Activated CD4-positive, alpha-beta memory T cell treated with anti-CD3 and anti-CD28 coated beads for 36 hours (primary cell): ENCODE measurements at places on chromosomes 3 and 15. TPM values are rescaled to one million over a fixed set of nuclear protein-coding genes. Genes with fewer than 3 reads are reported as not detected.

DNA sequence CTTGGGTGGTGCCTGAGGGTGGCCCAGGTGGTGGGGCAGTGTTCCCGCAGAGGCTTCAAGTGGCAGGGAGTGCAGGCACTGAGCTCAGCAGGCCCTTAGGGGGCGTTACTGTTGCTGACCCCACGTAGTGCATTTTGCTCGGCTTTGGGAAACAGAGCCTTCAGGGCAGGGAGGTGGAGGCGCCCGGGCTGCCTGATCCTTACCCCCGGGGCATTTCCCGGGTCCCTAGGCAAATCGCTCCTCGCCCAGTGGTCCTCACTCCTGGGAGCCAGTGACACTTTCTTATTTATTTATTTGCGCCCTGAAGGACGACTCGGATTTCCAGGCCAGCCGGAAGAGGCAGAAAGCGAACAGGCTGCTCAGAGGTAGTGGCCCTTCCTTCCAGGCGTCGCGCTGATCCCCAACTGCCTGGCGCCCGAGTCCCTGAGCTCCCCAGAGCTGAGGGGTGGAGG lies 10.1 kb upstream of the FOXB1 start:
- peak overlapping the region; percentile 54 for H3K27ac ChIP-seq
- H3K27me3 ChIP-seq = peaks cover 73% of the 10 kb centered on the region
- no peaks in the 10 kb centered on the region for H3K36me3 ChIP-seq
- peaks cover 35% of the 10 kb centered on the region for H3K4me1 ChIP-seq

DNA sequence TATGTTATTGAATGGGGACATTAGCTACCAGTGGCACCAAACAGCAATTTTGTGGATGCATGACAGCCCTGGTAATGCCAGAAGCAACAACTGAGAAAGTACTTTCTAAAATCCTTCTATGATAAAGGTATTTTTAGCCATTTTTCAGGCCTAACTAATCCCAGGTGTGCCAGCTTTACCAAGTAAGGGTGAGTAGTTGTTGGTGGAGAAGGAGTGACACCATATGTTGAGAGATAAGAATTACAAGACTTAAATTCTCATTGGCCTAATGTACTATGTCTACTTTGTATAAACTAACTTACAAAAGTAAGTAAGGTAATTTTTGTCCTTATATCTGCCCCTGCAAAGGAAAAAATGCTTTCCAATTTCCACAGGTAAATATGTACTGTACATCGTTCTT lies 4.1 kb upstream of the COX17 start:
- DNase-seq = no peak
- peaks cover 6% of the 10 kb centered on the region for H3K36me3 ChIP-seq
- H3K4me3 ChIP-seq = no peak overlapping the region
- H3K4me1 ChIP-seq = peaks cover 10% of the 10 kb centered on the region
- no peaks in the 10 kb centered on the region for H3K27me3 ChIP-seq

Gene THAP10
- 0.19 TPM for total RNA-seq

DNA sequence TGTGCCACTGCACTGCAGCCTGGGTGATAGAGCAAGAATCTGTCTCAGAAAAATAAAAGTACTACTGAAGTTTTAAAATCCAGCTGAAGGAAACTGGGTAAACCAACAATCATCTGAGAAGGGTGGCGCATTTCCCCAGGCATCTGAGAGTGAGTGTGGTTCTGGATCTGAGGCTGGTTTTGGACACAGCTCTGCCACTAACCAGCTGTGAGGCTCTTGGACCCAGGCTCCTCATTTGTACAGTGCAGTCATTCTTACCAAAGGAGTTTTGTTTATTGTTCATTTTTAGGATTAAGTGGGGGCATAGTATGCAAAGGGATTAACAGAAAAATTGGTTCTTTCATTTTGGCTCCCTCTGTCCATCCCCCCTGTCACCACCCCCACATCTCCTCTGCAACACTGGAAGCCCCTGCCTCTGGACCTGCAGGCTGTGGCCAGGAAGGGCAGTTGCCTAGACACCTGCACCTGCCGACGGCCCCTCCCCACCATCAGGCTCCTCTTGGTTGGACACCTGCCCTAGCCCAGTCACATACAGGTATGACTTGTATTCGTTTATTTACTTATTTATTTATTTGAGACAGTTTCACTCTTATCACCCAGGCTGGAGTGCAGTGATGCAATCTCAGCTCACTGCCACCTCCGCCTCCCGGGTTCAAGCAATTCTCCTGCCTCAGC lies 8.8 kb downstream of the NUP210 start:
- H3K36me3 ChIP-seq = peaks cover 30% of the 10 kb centered on the region
- no peak overlapping the region for H3K4me3 ChIP-seq
- peaks cover 49% of the 10 kb centered on the region for H3K4me1 ChIP-seq
- DNase-seq = no peak

GRCh38 chr3:55897573-55898224 lies 410.6 kb upstream of the WNT5A start:
- no peaks in the 10 kb centered on the region for H3K27me3 ChIP-seq
- no peak overlapping the region for H3K4me3 ChIP-seq
- H3K27ac ChIP-seq = no peak overlapping the region
- no peaks in the 10 kb centered on the region for H3K36me3 ChIP-seq
- H3K4me1 ChIP-seq = no peaks in the 10 kb centered on the region

DNA sequence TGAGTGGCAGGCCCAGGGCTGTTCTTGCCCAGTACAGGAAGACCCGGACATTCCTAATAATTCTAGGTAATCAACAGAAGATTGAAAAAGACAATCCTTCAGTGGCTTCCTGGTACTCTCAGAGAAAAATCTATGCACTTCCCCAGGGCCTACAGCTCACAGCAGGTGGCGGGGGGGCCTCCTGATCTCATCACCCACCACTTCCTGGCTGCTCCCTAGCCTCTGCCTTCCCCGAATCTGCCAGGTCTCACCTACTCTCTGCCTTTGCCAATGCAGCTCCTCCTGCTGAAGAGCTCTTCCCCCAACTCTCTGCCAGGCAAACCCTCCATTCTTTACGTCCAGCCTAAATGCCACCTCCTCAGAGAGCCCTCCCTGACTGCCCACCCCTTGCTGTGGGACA lies 37.5 kb downstream of the EHD4 start:
- H3K27me3 ChIP-seq = no peaks in the 10 kb centered on the region
- peak overlapping the region; percentile 98 for H3K27ac ChIP-seq
- H3K36me3 ChIP-seq = peaks cover 16% of the 10 kb centered on the region
- H3K4me3 ChIP-seq = peak overlapping the region; percentile 46

GRCh38 chr15:64050281-64051092 lies 4.2 kb upstream of the DAPK2 start:
- H3K27me3 ChIP-seq = peaks cover 14% of the 10 kb centered on the region
- no peak overlapping the region for H3K4me3 ChIP-seq
- no peak for DNase-seq
- no peak overlapping the region for H3K27ac ChIP-seq
- H3K36me3 ChIP-seq = no peaks in the 10 kb centered on the region

Gene RARB
- not detected for total RNA-seq

GRCh38 chr3:127304121-127304744 lies 16.4 kb upstream of the PRR20G start:
- H3K4me1 ChIP-seq = no peaks in the 10 kb centered on the region
- peaks cover 11% of the 10 kb centered on the region for H3K27me3 ChIP-seq

Gene WDR53
- total RNA-seq = 24.1 TPM
